ENCODE measurements at places on chromosomes 3 and 15. TPM values are rescaled to one million over a fixed set of nuclear protein-coding genes. Genes with fewer than 3 reads are reported as not detected.
A peak's percentile ranks its signal among the peaks of the same experiment; 100 is the strongest.

GCNT3 gene
- total RNA-seq = not detected

FSIP1 gene
- 0.50 TPM for total RNA-seq

CTXN2 gene
- total RNA-seq = not detected

ABI3BP gene
- total RNA-seq = 0.19 TPM

KIF15 gene
- total RNA-seq = 48.7 TPM

DNA sequence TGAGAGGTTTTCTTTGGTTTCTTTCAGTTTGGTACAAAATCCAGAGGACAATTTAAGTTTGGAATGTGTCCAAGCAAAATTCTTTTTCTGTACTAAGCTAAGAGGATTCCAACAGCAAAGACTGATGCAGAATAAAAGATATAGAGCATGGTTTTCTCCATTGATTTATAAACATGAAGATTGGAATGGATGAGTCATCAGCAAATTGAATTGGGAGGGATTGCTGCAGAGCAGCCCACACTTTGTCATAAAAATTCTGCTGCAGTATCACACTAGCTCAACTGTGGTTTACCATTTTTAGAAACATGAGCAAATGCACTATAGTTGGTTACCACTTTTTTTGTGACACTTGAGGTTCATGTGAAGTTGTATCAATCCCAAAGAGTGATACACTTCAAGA lies 16.1 kb upstream of the LARP6 start:
- no peak for DNase-seq

DNA sequence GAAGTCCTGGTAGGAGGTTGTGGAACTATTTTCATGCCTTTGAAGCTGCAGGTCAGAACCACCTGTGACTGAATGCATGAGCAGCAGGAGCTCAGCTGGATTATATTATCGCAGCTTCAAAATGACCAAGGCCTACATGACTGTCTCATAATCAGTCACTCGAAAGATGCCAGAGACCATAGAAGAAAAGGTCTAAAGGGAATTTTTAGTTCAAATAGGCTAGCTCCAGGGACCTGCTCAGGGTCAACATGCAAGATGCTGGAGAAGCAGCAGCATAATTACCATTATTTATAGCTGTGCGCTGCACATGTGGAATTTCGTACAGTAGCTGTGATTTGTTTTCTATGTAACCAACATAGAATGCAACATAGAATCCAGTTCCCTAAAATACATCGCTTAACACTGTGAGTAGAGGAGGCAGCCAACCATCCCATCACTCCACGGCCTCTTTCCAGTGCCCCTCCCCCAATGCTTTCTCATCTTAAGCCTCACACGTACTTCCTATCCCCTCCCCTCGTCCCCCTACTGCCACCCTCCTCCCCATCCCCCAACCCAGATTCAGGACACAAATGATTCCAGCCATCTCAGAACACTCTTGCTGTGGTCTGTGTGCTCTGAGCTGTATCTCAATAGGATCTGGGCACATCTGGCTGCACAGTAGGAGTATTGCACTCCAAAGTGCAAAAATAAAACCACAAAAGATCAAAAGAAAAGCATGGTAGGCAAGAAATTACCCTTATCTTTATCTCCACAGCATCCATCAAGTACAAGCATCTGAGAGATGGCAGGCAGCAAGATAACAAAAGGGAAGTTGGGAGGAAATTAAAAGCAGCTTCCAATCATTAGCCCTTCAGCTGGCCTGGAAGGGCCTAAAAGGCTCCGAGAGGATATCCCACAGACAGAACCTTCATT lies 352.8 kb upstream of the SEMA6D start:
- no peak for DNase-seq

GRCh38 chr15:42650208-42651066 lies 75.0 kb downstream of the STARD9 start:
- DNase-seq = peak; percentile 86

- DNase-seq = no peak
Measured at GRCh38 chr3:50264383-50264963, 4.5 kb upstream of the SEMA3B start.

- no peak for DNase-seq
Measured at GRCh38 chr15:80913541-80913940, 76.1 kb downstream of the MESD start.

- DNase-seq = peak; percentile 82
Measured at GRCh38 chr3:105836533-105836932, 32.3 kb downstream of the CBLB start.

Measured in activated CD8-positive, alpha-beta memory T cell treated with anti-CD3 and anti-CD28 coated beads, Interleukin-2, amount 10 ng/mL, durations not matched to agents 7 days and 5 days (primary cell).